ENCODE measurements at places on chromosomes 3 and 15. TPM values are rescaled to one million over a fixed set of nuclear protein-coding genes. Genes with fewer than 3 reads are reported as not detected.

The ERICH6 gene
- not detected for total RNA-seq

The FBXO40 gene
- not detected for total RNA-seq

The PTX3 gene
- total RNA-seq: 0.37 TPM

The CLEC3B gene
- 0.57 TPM for total RNA-seq

GRCh38 chr3:72255791-72256559 lies 471.0 kb upstream of the PROK2 start:
- H3K27ac ChIP-seq: no peak overlapping the region
- H3K4me3 ChIP-seq: no peak overlapping the region
- peaks cover 29% of the 10 kb centered on the region for H3K27me3 ChIP-seq
- DNase-seq: no peak
- H3K36me3 ChIP-seq: no peaks in the 10 kb centered on the region
- peaks cover 15% of the 10 kb centered on the region for H3K4me1 ChIP-seq

DNA sequence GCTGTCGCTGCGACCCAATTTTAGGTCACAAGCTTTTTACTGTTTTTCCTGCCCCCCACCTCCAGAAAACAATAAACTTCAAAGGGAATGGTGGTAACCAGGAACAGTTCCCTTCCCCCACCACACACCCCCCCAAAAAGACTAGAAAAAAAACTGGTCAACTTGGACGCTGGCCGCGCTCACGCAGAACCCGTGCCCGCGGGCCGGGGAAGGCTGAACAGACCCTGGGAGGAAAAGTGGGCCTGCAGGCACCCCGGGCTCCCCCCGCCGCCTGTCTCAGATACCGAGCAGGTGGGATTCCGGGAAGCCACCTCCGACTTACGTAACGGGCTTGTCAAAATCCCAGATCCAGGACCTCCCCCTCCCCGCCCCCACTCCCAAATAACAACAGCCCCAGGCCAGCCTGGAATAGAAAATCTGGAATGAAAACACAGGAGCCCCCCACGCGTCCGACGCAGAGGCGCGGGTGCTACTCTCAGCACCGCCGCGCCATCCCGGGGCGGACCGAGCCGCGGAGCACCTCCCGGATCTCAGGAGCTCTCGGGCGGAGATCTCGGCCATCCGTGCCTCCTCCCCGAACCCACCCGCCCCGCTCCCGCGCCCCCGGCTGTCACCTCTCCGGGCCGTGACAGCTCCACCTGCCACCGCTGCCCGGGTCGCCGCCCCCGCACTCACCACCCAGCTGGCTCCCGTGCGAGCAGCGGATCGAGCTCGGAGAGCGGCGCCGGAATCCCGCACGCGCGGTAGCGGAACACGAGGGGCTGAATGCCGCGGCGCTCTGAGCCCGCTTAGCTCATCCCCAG lies 557 bp downstream of the DENND4A start:
- H3K4me1 ChIP-seq: peaks cover 51% of the 10 kb centered on the region
- peak overlapping the region; percentile 31 for H3K27ac ChIP-seq
- no peak for DNase-seq

GRCh38 chr15:45719490-45719889 lies 84.7 kb downstream of the SQOR start:
- DNase-seq: no peak
- H3K36me3 ChIP-seq: no peaks in the 10 kb centered on the region

DNA sequence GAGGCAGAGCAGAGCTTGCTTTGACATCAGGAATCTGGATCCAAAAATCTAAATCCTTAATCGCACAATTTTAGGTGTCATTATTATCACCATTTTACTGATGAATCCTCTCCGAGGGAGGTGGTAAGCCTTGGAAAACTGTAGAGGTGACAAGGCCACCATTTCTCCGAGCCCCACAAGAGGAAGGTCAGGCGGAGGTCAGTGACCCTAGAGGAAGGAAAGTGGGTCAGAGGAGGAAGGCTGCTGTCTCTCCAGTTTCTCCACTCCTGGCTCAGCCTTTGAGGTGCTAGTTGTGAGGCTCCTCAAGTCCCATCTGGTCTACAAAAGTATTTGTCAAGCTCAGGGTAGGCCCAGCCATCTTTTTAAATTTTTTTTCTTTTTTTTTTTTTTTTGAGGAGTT lies 3.2 kb downstream of the DVL3 start:
- no peaks in the 10 kb centered on the region for H3K27me3 ChIP-seq
- no peak overlapping the region for H3K4me3 ChIP-seq
- peaks cover 21% of the 10 kb centered on the region for H3K4me1 ChIP-seq
- H3K36me3 ChIP-seq: no peaks in the 10 kb centered on the region

DNA sequence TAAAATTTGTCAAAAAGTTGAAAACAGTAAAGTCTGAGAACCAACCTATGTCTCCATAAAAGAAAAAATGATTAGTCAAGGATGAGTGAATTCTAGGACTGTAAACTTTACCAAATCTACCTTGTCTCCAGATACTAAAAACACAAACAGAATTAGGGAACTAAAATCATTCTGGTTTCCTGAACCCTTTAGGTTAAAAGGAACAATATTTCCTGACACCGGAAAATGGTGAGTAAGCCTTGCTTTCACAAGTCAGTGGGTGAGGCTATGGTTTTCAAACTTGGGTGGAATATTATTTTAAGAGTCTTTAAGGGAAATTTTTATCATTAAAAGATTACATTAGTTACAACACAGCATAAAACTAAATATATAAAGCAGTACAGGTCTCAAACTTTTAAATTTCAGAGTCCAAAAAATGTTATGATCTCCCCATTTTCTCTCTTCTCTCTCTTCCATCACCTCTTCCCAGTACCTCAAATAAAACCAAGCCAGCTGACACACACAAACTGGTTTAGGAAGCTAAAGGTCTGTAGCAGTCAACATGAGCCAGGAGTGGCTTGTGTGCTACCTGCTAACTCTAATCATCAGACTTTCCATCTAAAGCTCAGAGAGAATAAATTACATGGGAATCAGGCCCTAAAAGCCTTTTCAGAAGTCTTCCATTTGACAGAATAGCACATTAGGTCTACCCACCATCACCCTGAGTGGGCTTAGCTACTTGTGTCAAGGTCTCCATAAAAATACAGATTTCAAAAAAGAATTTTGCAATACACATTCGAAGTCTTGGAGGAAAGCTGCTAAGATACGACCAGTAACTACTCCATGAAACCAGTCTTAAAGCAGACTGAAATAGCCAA lies 2.2 kb downstream of the SLC12A6 start:
- H3K27ac ChIP-seq: no peak overlapping the region
- no peak overlapping the region for H3K4me3 ChIP-seq
- H3K27me3 ChIP-seq: no peaks in the 10 kb centered on the region

DNA sequence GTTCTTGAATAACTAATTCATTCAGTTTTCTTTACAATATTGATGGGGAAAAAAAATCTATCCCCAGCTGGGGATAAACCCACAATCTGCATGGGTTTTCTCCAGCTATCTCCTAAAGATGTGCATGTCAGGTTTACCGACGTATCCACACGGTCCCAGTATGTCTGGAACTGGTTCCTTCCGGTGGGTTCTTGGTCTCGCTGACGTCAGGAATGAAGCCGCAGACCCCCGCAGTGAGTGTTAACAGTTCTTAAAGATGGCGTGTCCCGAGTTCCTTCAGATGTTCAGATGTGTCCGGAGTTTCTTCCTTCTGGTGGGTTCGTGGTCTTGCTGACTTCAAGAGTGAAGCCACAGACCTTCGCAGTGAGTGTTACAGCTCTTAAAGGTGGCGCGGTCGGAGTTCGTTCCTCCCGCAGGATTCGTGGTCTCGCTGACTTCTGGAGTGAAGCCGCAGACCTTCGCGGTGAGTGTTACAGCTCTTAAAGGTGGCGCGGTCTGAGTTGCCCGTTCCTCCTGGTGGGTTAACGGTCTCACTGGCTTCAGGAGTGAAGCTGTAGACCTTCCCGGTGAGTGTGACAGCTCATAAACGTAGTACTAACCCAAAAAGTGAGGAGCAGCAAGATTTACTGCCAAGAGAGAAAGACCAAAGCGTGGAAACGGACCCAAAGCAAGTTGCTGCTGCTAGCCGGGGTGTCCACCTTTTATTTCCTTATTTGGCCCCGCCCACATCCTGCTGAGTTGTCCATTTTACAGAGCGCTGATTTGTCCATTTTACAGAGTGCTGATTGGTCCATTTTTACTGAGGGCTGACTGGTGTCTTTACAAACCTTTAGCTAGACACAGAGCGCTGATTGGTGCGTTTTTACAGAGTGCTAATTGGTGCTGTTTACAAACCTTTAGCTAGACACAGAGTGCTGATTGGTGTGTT lies 195.1 kb upstream of the NR2F2 start:
- DNase-seq: no peak
- H3K27ac ChIP-seq: no peak overlapping the region
- no peaks in the 10 kb centered on the region for H3K36me3 ChIP-seq
- H3K4me1 ChIP-seq: no peaks in the 10 kb centered on the region

DNA sequence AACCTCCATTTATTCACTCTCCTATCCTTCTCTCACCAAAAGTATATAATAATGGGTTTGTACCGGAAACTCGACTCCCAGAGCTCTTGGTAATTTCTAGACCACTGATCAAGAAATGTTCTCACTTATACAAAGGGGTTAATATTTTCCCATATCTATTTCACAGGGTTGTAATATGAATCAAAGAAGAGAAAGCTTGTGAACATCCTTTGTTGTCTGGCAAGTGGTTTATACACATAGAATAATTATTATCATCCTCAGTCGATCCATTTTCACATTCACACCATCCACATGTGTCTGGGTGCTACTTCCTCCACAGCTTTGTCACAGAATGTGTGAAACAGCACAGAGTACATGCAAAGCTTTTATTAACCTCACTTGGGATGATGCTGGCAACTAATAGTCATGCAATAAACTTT lies 29.9 kb upstream of the STT3B start:
- no peak for DNase-seq
- no peak overlapping the region for H3K27ac ChIP-seq
- H3K27me3 ChIP-seq: no peaks in the 10 kb centered on the region
- no peak overlapping the region for H3K4me3 ChIP-seq
- H3K36me3 ChIP-seq: no peaks in the 10 kb centered on the region

- H3K4me1 ChIP-seq: no peaks in the 10 kb centered on the region
- H3K4me3 ChIP-seq: no peak overlapping the region
- H3K27ac ChIP-seq: no peak overlapping the region
These were observed 89.7 kb upstream of the PROK2 start for GRCh38 chr3:71874618-71875017.
